NB4 (cell line): ENCODE measurements at places on chromosomes 5 and 9.

DNA sequence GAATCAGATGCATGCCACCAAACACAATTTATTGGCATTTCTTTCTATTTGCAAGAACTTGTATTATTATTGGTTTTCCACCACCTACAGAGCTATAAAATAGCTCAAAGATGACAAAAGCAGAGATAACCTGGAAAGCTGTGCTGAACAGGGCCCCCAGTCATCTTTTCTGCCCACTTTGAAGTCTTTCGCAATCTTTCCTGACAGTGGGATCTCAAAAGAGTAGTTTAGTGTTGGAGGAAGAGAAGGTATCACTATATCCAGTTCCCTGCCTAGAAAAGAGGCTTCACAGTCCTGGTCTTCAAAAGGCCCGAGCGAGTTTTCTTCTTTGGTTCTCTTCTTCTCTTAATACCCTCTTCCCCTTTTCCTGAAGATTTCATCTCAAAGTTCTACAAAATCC, 231.0 kb downstream of the RAB3C start:
- no peak for DNase-seq

DNA sequence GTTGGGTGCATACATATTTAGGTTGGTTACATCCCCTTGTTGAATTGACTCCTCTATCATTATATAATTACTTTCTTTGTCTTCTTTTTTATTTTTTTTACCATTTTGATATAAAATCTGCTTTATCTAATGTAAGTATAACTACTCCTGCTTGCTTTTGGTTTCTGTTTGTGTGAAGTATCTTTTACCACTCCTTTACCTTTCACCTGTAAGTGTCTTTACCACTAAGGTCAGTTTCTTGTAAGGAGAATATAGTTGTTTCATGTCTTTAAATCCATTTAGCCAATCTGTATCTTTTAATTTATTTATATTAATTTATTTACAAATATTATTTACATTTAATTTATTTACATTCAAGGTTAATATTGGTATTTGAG, 33.0 kb downstream of the INSL4 start:
- no peak for DNase-seq

GRCh38 chr5:125717209-125717608, 706.0 kb upstream of the GRAMD2B start:
- DNase-seq = no peak

DNA sequence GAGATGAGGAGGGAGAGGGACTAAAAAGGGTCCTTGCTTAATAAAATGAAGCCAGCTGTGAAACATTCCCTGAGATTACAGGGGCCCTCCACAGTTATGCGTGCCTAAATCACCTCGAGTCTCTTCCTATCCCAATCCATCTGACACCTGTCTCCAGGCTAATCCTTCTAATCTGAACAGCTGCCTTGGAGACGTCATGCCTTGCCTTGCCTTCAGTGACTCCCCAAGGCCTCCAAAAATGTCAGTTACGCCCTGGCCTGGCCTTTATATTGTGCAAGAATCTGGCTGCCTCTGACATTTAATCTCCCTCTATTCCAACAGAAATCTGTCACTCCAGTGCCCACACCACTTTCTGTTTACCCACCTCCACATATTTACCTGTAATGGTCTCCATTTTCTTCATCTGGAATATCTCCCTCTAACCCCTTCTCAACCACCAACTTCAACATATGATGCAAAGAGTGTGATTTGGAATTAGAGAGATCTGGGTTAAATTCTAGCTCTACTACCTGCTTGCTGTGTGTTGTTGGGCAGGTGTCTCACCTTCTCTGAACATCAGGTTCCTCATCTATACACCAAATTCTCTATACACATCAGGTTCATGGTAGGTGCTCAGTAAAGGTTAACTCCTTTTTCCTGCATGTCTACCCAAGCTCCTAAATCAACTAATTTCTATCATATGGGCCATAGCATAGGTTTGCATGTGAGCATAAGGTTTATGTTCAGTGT, 57.9 kb downstream of the PTCD2 start:
- DNase-seq = no peak

DNA sequence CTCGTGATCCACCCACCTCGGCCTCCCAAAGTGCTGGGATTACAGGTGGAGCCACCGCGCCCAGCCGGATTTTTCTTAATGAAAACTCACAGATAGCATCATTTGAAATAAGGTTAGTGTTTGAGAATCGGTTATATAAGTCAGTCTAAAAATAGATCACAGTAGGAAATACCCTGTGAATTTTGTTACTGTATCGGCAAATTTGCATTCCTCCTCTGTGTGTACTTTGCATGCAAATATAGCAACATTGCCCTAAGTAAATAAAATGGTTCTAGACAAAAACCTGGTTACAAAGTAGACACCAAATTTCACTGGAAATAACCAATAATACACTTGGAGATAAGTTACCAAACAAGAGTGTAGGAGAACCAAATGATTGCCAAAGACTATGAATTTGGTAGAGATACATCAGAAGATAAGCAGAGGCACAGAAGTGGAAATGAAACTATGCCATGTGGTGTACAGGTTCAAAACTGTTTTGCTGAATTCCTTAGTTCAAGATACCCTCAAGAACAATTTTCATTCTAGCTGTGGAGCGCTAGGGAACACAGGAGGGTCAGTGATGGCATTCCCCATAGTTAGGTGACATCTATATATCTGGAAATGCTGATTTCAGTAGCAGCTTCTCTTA, 58.1 kb downstream of the ICE1 start:
- no peak for DNase-seq

- no peak for DNase-seq
Measured at GRCh38 chr5:44160369-44160768, 228.9 kb downstream of the FGF10 start.

DNA sequence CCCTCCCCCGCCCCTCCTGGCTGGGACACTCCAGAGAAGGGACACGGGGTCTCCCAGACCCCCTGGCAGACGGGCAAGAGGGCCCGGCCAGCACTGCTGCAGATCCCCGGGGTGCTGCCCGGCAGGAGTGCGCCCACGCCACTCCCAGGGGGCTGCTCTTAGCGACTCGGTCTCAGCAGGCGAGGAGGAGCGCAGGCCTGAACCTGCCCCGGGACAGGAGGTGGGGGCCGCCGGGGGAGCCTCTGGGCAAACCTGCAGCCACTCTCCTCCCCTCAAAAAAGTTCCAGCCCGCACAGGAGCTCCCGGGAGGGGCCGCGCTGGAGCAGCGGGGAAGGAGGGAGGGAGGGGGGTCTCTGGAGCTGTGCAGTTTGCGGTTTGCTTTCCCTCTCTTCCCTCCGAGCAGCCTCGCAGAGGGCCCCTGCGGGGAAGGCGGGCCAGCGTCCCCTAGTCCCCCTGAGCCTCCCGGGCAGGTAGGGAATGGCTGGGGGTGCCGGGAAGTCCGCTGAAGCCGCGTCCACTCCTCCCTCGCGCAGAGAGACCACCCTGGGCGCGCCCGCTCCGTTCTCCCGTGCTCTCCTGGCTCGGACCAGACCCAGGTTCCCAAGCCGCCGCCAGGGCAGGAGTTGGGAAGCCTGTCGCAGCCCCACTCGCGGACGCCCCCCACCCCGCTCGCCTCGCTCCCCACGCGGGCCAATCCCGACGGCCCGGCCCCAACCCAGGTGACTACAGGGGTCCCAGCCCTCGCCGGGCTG, 44.2 kb downstream of the NACC2 start:
- peak; percentile 79 for DNase-seq

- peak; percentile 84 for DNase-seq
Measured at GRCh38 chr9:17402309-17402708, 176.6 kb upstream of the SH3GL2 start.

GRCh38 chr5:138542180-138542955, 668 bp downstream of the ETF1 start:
- peak; percentile 43 for DNase-seq

DNA sequence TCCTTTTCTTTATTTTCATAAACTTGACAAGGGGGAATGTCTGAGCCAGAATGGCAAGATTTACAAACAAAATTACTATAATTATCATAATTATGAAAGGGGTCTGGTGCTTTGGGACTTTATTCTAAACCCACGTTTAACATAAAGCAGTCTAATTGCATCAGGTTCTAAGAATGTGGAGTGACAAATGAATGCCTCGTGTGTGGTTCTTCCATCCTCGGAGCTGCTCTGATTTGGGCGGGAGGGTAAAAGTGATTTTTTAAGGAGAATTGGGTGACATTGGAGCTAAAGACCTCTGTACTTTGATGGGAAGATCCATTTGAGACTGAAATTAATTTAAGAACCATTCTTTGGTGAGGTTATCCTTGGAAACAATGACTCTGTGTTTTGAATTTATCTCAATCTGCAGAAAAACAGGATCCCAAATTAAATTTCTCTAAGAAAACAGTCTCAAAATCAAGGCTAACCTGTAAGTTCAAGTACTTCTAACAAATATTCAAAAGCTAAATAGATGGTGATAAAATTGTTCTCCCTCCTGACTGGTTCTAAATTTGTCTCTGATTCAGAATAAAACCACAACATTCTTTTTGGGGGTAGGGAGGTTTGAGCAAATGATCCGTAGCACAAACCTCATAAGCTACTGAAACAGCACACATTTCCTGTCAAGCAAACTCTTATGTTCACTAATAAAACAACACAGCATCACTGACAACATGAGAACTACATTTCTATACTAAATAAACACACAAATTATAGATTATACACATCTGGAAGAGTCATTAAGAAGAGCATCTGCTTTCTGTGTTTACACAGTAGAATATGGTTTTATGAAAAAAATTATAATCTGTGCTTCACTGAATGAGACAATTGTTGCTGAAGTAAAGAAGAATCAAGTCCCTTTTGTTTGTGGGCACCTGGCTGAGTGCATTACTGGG, 85.5 kb downstream of the DCP2 start:
- no peak for DNase-seq

GRCh38 chr5:36982146-36982545, 105.6 kb downstream of the NIPBL start:
- DNase-seq = no peak

GRCh38 chr5:68319706-68320412, 104.3 kb downstream of the PIK3R1 start:
- no peak for DNase-seq

DNA sequence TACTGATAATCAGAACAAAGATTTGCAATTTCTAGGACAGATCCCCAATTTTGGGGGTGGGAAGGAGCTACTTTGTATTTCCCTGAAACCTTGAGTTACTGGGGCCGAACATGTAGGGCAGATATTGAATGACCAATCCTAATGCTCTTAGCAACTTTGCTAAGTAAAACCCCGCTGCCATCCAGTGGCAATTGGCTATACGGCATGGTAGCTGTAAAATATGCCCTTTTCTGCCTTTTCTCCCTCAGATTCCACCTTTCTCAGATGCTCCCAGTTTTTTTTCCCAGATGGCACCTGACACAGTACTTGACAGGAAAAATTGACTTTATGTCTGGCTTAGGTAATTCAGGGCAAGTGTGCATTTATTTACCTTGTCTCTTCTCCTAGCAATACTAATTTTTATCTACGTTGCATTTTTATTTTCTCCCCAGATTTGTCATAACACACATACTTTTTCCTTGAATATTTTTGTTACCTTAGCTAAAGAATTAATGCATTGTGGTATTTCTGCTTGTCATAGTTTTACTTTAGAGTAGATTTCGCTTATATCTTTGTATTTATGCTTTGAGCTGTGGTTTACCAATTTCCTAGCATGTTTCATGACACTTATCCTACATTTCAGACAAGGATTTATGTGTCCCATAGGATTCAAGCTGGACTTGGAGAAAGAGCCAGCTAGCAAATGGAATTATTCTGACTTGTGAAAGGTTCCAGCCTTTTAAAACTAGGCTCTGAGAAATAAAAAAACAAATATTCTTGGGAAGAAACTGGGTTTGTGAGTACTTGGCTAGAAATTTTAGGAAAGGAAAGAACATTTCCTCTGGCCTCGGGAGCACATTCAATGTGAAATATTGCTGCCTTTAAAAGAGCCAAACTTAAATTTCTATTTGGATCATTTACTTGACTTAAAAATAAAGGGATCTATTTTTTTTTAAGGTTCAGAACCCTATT, 37.4 kb downstream of the PIK3R1 start:
- peak; percentile 69 for DNase-seq

DNA sequence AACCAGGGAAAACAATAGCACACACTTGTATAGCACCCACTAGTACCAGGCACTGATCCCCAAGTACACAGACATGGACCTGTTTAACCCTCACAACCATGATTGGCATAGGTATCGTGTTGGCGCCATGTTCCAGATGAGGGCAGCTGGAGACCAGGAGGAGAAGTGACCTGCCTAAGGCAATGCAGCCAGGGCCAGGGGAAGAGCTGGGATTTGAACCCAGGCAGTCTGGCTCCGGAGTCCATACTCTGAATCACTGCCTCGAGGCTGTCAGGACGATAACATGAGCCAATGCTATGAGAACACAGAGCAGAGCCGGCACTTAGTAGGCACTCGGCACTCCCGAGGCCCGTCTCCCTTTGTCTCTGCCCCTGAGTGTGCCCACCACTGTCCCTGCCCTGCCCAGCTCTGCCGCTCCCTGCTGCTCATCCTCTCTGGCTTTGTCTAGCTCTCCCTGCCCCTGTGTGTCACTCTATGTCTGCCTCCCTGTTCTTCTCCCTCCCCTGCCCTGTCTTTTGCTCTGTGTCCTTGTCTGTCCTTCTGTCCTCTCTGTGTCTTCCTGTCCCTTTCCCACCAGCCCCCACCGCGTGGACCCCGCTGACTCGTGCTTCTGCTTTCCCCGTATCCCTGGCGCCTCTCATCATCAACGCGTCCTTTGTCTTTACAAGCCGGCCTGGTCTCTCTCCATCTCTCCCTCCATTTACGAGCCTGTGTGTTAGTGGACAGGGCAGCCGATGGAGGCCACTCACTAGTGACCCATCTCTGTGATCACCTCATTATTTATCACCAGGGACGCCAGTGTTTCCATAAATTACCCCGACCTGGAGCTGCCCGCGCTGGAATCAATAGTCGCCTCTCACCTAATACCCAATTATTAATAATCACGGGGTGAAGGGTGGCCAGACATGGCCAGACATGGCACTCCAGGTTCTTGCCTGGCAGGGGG, 99.4 kb upstream of the MVB12B start:
- no peak for DNase-seq

DNA sequence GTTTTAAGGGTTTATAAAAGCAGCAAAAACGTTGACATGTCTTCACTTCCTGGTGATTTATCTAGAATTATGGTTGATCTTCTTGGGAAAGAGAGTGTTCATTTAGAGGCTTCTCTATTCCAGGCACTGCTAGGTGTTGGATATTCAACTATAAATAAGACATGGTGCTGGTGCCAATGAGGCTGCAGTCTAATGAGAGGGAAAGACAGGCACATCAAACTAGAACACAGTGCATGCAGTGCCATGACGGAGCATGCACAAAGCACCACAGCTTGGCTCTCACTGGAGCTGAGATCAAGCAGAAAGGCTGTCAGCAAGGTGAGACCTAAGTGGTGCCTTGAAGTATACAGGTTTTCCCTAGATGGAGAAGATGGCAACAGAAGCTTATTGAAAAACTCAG, 126.5 kb downstream of the RMI1 start:
- no peak for DNase-seq

GRCh38 chr5:158660726-158661125, 439.0 kb downstream of the EBF1 start:
- no peak for DNase-seq

- DNase-seq = no peak
Measured at GRCh38 chr5:68181039-68181599, 34.4 kb upstream of the PIK3R1 start.

GRCh38 chr5:142863856-142864255, 93.7 kb downstream of the ARHGAP26 start:
- no peak for DNase-seq
